ENCODE measurements at places on chromosomes 11 and 22. TPM values are rescaled to one million over a fixed set of nuclear protein-coding genes. Genes with fewer than 3 reads are reported as not detected.

DNA sequence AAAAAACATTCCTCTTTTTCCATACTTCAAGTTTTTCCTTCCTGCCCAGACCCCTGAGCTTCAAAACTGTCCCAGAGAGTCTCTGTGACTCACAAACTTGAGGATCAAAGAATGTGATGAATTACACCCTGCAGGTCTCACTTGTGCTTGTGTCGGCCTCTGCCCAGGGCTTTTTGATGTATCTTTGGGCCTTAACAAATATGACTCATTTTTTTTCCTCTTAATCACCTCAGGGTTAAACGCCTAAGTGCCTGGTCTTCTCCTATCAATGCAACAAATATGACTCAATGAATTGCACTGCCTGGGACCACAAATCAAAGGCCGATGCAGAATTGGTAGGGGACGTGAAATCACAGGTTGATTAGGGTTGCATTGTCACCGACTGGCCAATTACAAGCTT is 267.7 kb downstream of the LARGE1 start:
- DNase-seq = no peak

The WBP2NL gene
- total RNA-seq = 0.50 TPM

DNA sequence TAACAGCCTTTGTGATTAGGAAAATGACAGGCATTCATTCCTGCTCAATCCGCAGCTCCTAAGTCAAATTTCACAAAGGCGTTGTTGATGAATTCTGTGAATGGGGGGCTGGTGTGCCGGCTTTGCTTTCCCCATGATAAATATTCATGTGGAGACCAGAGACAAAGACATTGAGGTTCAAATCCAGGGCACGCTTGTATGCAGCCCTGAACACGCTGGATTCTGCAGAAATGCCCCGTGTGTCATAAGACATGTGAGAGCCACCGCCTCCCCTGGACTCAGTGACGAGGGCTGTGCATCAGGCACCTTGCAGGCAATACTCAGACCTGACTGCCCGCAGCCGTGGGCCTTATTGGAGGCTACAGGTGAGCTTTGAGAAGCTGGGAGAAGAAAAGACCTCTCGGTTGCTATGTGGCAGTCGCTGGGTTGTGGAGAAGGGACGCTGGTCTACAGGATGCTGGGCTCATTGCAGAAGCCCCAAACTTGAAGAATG is 906.2 kb downstream of the BRD1 start:
- DNase-seq = no peak

The SYT12 gene
- total RNA-seq = 0.34 TPM

GRCh38 chr11:112499153-112499880 is 238.7 kb upstream of the PLET1 start:
- no peak for DNase-seq

GRCh38 chr11:34475656-34476055 is 36.9 kb downstream of the CAT start:
- no peak for DNase-seq

GRCh38 chr11:123306531-123306930 is 111.5 kb upstream of the CLMP start:
- no peak for DNase-seq

DNA sequence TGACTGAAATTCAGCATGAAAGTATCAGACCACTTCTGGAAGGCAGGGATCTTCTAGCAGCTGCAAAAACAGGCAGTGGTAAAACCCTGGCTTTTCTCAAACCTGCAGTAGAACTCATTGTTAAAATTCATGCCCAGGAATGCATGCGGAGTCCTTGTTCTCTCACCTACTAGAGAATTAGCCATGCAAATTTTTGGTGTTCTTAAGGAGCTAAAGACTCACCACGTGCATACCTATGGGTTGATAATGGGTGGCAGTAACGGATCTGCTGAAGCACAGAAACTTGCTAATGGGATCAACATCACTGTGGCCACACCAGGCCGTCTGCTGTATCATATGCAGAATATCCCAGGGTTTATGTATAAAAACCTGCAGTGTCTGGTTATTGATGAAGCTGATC is 19.1 kb downstream of the ZBTB44 start:
- DNase-seq = no peak

The C11orf86 gene
- not detected for total RNA-seq

All from right cardiac atrium (tissue), 5 donors.